ENCODE measurements at places on chromosomes 6 and 20.
A peak's percentile ranks its signal among the peaks of the same experiment; 100 is the strongest.

DNA sequence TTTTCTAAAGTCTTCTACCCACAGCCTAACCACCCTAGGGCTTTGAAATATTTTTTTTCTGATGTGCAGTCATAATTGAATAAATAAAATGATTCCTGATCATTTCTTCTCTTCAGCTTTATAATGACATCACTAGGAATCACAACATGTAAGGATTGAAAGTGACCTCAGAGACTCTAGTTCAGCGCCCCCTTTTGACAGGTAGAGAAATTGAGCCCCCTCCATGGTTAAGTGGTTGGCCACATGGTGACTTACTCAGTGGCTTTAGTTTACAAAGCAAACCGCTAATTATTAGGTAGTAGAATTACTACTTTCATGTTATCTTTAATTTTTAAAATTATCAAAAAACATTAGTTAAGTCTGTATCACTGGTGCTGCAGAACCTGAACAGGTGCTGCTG is 13.3 kb upstream of the SLC2A12 start:
- DNase-seq, result peak; percentile 2

DNA sequence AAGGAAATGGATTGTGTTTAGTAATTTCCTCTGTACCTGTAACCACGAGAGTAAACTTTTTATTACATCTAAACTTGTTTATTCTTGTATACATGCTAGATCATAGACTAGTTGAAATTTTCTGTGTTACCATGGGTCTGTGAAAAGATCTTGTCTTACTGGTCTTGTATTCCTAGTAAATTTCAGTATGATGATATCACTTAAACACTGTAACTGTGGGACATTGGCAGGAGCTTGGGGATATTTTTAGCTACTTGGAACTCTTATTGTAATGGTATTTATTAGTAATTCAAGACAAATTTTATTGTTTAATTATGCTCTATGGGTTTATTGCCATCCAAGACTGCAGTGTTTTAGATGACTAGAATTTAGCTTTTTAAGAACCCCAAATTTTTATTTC is 25.9 kb upstream of the TULP4 start:
- no peak for DNase-seq

DNA sequence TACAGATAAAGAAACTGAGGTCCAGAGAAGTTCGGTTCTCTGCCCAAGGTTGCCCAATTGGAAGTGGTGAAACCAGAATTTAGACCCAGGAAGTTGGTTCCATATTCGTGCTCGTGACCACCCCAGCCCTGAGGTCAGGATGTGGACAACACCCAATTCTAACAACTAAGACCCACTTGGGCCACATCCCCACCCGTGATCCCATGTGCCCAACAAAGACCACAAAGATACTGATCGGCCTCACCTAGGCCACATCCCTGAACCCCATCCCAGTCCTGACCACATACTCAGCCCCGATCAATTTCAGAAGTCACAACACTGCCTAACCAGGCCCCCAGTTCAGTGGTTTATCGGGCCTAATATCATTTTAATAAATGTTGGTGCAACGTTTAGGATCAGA is 138.4 kb downstream of the PREX1 start:
- no peak for DNase-seq

DNA sequence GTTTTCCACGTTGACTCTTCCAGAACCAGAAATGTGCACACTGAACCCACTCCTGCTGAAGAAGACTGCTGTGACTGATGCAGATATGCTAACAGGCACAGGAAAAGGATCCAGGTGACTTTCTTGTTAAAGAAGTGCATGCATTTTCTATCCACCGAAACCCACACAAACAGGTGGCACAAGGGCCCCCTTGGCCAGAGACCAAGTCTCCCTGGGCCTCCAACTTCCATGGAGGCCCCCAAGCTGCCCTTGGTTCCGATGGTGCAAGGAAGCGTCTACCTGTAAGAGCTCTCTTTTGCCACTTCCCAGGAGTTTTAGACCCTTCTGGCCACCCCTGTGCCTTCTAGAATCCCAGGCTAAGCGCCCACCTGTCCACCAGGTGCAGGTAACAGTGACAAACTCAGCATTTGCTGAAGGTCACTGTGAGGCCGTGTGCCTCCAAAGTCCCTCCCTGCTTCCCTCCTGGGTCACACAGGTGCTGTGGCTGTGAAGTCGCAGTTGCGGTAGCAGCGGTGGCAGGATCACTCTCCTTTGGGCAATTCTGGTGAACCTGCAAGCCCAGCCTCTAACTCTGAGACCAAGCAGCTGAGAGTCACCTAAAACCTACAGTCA is 134.8 kb downstream of the PXDC1 start:
- DNase-seq, result no peak

DNA sequence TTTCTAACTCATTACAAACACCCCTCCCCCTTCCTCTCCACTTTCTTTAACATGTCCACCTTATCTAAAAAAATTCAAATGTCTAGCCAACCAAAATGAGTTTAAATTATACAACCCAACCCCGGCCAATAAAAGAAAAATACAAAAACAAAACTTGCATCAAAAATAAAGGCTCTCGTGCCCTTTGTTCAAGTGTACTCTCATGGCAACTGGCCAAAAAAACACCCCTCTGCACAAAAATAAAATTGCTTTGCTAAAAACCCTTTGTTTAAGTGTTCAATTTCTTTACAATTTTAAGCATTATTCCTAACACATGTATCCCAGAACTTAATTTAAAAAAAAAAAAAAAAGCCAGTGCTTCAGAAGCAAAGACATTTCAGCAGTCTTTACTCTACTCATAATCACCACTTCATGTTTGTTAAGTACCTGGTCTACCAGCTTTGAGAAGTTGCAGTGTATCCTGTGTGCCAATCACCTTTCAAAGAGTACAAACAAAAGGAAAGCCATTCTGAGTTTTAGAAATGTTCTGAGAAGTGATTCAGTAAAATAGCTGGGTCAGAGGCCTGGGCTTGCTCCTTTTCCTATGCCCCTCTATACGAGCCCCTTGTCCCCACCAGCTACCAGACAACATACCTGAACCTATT is 87.5 kb downstream of the MDN1 start:
- DNase-seq, result no peak

DNA sequence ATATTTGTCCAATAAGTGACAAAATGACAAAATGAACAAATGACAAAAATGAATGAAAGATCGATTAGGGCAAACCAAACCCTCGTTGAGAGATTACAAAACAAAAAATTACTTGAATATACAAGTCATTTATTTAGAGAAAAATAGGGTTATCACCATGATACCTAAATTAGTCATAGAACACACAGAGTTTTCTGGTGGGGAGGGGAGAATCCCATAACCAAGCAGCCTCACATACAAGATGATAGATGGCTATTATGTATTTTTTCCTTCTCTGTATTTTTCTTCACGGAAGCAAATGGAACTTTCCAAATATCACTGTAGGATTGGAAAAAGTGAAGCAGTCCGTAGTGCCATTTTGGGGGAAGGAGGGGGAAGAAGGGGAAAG is 28.5 kb upstream of the BMP6 start:
- no peak for DNase-seq

DNA sequence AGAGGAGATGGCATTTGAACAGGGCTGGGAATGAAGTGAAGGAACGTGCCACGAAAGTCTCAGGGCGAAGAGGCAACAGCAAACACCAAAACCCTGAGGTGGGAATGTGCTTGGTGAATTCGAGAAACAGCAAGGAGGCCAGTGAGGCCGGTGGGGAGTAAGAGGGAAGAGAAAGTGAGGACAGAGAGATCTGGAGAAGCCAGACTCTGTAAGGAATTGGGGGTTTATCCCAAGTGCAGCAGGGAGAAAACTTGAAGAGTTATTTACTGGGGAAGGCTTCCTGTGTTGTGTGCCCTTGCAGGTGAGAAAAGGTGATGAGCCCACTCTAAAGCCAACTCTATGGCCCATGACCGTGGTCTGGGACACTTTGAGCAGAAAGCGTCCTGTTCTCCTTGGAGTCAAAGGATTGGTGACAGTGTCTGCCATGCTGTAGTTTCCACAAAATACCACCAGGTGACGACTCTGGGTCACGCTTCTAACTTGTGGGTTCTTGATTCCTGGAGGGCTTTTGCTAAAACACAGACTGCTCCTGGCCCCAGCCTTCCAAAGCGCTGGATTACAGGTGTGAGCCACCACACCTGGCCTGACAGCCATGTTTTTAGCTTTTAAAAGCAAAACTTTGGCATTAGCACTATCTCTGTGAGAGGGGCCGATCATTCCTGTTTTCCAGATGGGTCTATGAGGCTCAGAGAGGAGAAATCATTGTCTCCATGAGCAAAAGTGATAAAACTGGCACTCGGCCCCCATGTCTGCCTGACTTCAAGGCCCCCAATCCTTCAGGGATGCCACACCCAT is 18.0 kb upstream of the CSNK2A1 start:
- DNase-seq, result no peak

DNA sequence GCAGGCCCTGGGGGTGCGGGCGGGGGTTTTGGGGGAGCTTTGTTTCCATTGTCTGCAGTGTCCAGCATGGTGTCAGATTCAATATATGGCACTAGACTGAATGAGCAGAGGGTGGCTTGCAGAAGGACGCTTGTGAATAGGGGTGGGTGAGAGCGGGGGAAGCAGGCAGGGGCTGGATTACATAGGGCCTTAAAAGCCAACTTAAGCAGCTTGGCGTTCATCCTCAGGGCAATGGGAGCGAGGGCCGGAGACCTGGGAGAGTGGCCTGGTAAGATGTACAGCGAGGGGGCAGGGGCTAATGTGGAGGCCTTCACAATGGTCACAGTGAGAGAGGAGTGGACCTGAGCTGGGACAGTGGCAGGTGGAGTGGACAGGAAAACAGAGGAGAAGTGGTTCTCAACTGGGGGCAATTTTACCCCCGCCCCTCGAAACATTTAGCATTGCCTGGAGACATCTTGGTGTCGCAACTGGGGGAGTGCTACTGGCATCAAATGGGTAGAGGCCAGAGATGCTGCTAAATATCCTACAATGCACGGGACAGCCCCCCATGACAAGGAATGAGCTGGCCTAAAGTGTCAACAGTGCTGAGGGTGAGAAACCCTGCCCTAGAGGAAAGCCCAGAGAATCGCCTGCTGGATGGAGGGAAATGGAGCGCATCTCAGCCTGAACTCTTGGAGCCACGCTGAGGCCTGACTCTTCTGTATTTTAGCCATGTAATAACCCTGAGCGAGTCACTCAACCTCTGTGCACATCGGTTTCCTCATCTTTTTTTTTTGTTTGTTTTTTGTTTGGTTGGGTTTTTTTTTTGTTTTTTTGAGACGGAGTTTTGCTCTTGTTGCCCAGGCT is 15.1 kb upstream of the BAK1 start:
- no peak for DNase-seq

DNA sequence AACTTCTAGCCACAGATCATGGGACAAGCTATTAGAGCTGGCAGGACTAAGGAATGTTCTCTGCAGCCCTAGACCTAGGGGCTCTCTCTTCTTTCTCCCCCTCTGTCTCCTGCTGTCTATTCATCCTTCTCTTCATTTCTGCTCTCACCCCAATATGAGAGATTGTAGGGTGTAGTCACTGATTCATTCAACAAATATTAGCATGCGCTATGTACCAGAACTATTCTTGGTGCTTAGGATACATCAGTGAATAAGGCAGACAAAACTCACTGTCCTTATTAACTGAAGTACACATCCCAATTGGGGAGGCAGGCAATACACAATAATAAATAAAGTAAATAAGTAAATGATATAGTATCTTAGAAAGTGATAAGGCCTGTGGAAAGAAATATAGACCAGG is 14.7 kb upstream of the SIRPB2 start:
- DNase-seq, result no peak

DNA sequence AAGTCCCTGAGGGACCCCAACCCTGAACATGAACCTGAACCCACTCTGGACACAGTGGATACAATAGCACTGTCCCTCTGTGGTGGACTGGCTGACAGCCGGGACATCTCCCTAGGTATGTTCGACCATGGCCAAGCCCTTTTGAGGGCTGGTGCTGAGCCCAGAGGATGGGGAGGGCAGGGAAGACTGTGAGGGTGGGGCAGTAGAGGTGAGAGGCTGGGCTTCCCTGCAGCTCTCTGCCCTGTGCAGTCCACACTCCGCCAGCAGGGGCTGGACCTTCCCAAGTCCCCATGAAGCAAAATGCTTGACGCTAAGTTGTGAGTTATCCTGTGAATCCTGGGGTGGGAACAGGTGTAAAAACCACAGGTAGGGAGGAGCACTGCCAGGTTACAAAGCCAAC is 11.5 kb downstream of the LPIN3 start:
- no peak for DNase-seq

DNA sequence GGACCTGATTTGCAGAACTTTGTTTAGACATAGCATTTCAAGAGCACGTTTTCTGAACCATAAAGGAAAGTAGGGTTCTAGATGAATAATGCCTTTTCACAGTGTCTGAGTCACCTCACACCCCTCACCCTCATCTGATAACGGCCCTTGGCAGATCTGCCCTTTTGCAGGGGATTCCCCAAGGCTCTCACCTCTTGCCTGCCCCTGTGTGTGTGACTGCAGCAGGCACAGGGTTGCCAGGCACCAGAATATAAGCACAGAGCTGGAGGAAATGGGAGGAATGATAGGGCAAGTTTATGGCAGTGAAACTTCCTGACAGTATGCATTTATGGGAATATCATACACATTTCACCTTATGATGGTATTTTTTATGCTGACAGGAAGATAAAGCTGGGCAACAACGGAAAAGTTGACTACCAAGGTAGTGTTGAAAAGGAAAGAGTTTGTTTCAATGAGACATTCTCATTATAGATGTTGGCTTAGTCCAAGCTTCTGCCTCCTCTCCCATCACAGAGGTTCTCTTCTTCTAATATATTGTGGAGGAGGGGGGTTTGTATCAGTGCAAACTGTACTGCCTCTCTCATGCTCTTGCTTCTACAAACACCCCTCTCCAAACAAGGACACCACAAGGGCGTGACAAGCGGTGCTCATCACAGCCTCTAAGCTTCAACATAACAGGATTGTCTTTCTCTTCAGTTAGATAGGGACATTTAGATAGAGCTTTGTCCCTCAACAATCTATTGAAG is 101.5 kb upstream of the BACH2 start:
- DNase-seq, result peak; percentile 87

- no peak for DNase-seq
These were observed 2.6 kb downstream of the MAN1A1 start for GRCh38 chr6:119346936-119347335.

GRCh38 chr20:22827916-22828315 is 207.2 kb upstream of the SSTR4 start:
- no peak for DNase-seq

DNA sequence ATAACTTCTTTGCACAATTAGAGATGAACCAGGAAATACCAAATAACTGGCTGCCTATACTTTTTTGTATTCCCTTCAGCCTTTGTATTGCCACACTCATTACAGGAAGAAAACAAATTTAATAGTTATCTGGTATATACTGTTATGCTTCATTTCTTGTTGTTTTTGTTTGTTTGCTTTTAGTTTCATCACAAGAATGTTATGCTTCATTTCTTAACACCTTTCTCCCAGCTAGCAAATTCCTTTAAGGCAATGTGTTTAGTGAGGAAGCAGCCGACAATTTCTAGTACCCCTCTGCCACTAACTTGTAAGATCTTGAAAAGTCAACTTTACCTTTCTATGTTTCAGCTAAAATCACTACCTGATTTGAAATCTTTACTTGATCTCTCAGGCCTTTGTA is 1.4 kb downstream of the NCOA6 start:
- DNase-seq, result no peak
